NCI-H1436 treated with DMSO at 0.1 percent for 48 hours (cell line): ENCODE measurements at places on chromosomes 1 and 21.
A peak's percentile ranks its signal among the peaks of the same experiment; 100 is the strongest.

GRCh38 chr1:3015744-3016143 is 5.5 kb upstream of the ACTRT2 start:
- no peak for DNase-seq

DNA sequence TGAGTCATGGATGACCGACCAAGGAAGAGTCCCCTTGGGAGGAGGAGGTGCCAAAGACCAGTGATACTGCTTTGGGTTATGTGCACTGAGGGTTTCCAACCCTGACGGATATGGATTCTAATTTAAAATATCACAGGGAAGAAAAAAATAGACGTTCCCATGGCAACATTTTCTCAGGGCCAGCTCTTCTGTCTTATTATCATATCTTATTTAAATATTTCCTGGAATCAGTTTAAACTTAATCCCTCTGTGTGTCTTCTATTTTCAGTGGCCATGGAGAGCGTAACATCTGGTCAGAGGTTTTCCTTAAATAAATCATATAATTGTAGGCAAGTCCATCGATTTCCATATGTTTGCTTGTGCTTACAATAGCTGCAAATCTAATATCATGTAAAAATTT is 205.4 kb upstream of the FMN2 start:
- DNase-seq: no peak

- DNase-seq: no peak
These were observed 735 bp upstream of the EFNA3 start for GRCh38 chr1:155077758-155078445.

- DNase-seq: no peak
These were observed 113.6 kb upstream of the VAMP3 start for GRCh38 chr1:7657287-7658016.

DNA sequence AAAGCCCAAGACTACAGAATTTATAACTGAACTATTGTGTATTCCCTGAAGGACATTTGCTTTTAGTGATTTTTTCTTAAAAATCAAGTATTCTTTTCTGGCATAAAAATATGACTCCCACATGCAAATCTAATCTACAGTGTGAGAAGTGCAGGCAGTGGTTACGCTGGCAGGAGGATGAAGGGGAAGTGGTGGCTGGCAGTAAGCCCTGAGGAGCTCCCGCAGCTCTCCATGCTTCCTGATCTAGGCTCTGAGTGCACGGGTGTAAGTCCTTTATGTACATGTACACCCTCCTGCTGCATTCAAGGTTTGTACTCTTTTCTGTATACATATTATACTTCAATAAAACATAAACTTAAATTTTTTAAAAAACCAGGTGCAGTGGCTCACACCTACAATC is 67.5 kb upstream of the PRDX6 start:
- DNase-seq: no peak

- DNase-seq: no peak
These were observed 22.5 kb downstream of the JMJD4 start for GRCh38 chr1:227712648-227713047.

- no peak for DNase-seq
These were observed 25.6 kb downstream of the PADI3 start for GRCh38 chr1:17274186-17275170.

GRCh38 chr1:64898107-64898861 is 68.1 kb downstream of the JAK1 start:
- DNase-seq: no peak

GRCh38 chr1:173427146-173428054 is 49.7 kb upstream of the PRDX6 start:
- no peak for DNase-seq

DNA sequence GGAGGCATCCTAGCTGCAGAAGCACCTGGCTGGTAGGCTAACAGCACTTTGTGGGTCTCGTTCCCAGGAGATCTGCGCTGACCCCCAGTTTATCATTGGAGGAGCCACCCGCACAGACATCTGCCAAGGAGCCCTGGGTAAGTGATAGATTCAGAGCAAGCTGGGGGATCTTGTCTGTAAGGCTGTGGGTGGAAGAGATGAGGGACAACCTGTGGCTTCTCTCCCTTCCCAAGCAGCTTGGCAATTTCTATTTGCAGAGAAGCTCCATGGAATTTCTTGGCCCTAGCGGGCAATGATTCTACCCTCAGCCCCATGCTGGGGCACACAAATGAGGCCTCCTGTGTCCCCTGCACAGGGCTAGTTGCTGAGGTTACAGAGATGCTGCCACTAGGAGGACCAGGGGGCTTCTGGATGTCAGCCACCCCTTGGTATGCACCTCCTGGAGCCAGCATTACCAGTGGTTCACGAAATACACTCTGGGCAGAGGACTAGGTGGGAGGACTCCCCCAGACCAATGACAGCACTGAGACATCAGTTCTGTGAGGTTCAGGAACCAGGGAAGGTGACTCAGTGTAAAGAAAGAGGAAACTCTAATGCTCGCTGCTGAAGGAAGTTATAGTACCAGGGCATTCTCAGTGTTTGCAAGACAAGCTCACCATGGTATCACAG is 5.5 kb downstream of the CAPN2 start:
- no peak for DNase-seq

DNA sequence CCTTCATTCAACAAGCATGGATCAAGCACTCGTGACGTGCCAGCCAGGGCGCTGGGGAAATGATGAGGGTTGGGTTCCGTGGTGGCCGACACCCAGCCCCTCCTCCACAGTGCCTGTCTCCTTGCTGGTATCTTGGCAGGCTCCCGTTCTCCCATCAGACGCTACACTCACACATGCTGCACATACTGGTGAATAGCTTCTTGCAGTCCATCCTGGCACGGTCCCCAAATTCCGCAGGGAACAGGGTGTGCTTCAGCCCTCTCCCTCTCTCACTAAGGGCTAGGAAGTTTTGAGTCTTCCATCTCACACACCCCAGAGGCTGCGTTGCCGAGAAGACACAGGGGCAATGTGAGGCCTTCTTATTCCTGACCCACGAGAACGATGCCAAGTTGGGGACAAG is 10.1 kb upstream of the MEF2D start:
- no peak for DNase-seq

GRCh38 chr1:216750031-216750627 is 26.9 kb upstream of the ESRRG start:
- DNase-seq: peak; percentile 56

GRCh38 chr1:178500091-178500770 is 3.5 kb upstream of the CLEC20A start:
- DNase-seq: no peak

GRCh38 chr1:158203693-158204457 is 23.2 kb downstream of the CD1D start:
- no peak for DNase-seq

DNA sequence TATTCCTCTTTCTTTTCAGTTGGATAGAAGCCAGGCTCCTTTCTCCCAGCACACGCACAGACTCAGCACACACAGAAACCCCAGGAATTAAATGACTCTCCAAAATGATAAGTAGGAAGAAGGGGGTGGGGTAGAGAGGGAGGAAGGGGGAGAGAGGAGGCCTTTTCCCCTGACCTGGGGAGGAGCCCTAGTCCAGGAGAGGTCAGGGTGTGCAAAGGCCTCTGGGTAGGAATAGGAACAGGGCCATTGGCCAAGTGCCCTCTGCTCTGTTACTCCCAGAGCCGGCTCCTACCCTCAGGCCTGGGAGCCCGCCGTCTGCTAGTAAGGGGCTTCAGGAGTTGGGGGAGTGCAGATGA is 35.6 kb upstream of the PUM1 start:
- DNase-seq: no peak

- DNase-seq: no peak
These were observed 58.5 kb downstream of the PHACTR4 start for GRCh38 chr1:28428012-28428411.

- DNase-seq: no peak
These were observed 83.3 kb downstream of the CDC42BPA start for GRCh38 chr1:227234998-227235405.

- no peak for DNase-seq
These were observed 4.2 kb downstream of the GSTM4 start for GRCh38 chr1:109659997-109660690.

DNA sequence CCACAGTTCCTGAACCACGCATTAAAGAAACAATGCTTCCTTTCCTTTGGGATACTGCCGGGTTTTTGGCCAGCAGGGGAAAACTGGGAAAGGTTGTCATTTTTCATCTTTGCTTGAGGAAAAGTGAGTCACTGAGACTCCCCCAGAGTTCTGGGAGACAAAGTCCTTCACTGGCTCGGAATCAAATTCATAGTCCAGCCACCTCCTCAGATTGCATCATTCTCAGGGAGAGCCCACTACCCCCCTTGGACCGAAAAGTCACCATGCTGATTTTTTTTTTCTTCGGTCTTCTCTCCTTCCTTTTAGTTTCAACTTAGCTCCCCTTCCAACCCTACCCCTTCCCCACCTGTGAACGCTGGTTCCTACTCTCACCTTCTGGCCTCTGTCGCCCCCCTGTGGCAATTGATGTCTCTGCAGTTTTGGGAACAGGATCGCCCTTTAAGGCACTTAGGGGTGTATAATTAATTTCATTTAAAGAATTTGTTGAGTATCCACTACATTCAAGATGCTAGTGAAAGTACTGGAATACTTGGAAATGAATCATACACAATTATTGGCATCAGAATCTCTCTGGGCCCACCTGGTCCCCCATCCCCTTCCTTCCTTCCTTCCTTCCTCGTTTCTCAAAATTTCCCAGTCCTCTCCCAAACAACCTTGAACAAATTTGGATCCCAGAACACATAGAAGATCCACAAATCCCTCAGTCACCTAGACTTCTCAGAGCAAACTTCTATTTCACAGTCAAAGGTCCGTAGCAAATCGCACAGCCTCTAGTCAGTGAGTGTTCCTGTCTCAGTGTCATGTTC is 6.9 kb downstream of the ACKR1 start:
- DNase-seq: no peak

DNA sequence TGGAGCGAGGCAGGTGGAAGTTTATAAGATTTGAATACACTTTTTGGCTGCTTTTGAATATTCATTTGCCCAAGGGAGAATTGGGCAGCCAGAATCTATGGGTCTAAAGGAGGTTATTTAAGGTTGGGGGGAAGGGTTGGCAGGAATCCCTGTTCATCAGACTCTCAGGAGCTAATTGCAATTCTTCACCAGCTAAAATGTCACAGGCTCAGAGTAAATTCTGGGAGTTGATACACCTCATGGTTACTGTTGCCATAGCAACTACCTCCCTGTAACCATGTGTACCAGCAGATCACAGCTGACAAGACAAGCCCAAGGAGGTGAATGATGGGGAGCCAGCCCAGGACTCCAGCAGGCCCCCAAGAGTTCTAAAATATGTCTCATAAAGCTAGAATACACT is 75.5 kb downstream of the CAMK2N1 start:
- DNase-seq: peak; percentile 24

GRCh38 chr1:88230126-88230525 is 453.9 kb upstream of the PKN2 start:
- no peak for DNase-seq
